ENCODE measurements at places on chromosomes 2 and 18. TPM values are rescaled to one million over a fixed set of nuclear protein-coding genes. Genes with fewer than 3 reads are reported as not detected.

FABP1 gene
- not detected for total RNA-seq

UGT1A3 gene
- total RNA-seq, result not detected

PXDN gene
- 21.6 TPM for total RNA-seq

IL36G gene
- under 0.01 TPM for total RNA-seq

FOXD4L1 gene
- 0.41 TPM for total RNA-seq

SIX3 gene
- 1.2 TPM for total RNA-seq

RAB6C gene
- 0.41 TPM for total RNA-seq

FAM110C gene
- total RNA-seq, result 8.6 TPM

ST8SIA5 gene
- total RNA-seq, result 4.9 TPM

Measured in frontal cortex (tissue), 4 donors.